ENCODE measurements at places on chromosomes 11 and 22.

DNA sequence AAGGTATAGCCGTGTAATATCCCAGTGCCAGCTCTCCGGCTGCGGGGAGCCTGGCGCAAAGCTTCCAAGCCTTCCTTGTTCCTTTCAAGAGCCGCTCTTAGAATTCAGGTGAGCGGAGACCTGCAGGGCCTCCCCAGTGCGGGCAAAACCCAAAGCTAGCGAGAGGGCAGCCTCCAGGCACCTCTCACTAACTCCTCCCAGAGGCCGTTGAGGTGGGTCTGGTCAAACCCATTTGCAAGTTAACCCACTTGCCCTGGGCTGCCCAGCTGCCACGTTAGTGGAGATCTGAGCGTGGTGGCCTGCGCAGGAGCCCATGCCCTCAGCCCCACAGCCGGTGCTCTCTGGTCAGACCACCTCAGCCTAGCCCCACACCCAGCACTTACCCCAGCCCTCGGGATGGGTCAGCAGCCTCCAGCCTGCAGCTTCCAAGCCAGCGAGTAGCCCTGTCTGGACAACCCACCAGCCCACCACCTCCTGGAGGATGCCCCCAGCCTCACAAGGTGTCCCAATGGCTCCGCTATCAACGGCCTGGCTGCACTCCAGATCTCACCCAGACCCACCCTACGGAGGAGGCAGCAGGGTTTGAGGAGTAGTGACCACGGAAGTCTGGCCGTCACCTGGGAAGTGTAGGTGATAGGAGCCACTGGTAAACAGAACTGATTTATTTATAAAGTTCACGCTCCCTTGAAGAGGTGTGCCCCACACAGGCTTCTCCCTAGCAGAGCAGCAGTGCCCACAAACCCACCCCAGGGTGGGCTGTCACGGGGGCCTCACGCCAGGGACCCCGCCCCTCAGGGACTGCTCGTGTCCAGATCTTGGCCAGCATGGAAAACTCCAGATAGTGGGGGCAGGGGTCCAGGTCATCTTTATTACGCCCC is 2.3 kb downstream of the ASCL2 start:
- no peak for DNase-seq

GRCh38 chr11:116653206-116653605 is 119.6 kb downstream of the BUD13 start:
- DNase-seq, result no peak

DNA sequence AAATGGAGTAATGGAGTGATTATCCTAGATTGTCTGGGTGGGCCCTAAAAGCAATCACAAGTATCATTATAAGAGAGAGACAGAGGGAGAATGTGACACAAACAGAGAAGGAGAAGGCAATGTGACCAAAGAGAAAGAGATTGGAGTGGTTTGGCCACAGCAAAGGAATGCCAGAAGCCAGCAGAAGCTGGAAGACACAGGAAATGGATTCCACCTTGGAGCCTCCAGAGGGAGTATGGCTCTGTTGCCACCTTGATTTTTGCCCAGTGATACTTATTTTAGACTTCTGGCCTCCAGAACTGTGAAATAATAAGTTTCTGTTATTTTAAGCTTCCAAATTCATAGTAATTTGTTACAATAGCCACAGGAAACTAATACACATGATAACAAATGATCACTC is 36.8 kb upstream of the OR5P2 start:
- DNase-seq, result no peak

DNA sequence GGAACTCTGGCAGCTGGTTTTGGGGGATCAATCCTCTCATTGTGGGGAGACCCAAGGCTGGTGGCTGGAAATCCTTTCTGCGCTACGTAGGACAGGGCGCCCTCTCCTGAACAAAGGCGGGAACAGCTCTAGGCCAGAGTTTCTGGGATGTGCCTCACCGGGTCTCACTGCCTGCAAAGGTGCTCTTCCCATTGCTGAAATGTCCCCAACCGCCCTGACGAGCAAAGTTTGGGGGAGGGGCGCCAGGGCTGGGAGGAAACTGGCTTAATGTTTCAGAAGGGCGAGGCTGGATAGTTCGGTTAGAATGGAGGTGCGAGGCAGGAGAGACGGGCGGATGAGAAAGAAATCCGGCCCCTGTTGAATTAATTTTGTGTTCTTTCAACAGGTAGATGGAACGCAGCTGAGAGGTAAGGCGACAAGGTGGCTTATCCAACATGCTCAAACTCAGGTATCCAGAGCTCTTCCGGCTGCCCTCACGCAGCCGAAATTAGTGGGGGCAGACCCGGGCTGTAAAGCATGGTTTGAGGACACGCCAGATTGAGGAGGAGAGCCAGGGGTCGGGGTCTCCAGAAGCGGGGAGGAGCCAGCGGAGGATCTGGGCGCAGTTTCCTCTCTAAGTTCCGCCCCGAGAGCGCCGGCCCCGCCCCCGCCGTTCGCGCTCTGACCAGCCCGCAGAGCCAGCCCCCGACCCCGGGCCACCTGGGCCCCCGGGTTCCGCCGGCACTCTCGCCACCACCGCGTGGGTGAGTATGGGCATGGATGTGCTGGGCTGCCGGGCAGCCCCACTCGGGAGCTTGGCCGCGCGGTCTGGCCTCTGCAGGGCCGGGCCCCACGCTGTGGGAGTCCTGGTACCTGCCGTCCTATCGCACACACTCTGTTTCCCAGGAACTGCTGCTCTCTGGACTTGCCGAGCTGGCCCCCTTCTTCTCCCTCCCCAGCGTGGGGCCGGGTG is at the start of gene PGAP2:
Gene PGAP2 (plus strand): TSS at position 652 of the 952 bp plus-strand sequence. CDS start 2,700 bp downstream, outside the sequence.
- no peak for DNase-seq

GRCh38 chr11:29293825-29294224 is 723.0 kb downstream of the KCNA4 start:
- peak; percentile 40 for DNase-seq

DNA sequence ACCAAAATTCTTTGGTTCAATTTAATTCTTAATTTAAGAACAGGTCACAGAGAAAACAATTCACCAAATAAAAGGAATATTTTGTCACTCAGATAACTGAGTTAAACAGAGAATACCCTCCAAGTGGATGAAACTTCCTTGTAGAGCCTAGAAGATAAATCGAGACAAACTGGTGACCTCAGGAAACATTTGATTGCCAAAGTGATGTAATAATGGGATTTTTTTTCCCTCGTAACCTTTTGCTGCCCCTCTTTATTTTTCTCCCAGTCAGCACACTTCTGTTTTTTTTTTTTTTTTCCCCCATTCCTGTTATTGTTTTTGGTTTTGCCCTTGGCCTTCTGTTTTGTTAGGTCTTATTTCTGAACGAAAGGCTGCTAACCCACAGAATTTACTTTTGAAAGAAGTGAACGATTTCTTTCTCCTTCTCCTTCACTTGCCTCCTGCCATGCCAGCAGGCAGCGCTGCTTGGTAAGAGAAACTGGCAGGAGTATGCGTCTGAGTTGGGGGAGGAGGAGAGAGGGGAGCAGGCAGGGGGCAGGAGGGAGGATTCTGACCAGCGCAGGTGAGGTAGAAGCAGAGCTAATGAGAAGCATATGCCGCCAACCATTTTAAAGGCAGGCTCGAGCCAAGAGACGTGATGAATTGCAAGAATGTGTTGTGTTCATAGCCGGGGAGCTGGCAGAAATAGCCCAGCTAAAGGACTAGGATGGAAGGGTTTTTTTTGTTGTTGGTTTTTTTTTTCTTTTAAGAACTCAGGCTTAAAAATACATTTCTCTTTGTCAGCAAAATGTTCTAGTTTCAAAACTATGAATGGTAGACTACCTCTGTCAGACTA is 121.9 kb upstream of the MTMR2 start:
- no peak for DNase-seq

DNA sequence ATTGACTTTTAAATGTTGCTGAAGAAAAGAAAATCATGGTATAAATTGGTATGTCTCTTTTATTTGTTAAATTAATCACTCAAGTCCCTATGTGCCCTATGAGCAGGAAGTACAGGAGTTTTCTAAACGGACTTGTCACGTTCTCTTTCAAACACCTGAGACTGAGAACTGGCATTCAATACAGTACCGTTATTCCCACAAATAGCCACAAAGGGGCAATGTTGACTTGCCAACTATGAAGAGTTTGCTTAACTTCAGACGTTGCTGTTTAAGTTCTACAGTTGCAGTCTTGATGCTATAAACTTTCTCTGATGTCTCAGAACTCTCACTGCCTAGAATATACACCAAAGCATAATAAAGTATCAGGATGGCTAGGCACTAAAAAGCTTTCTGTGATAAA is 7.6 kb downstream of the OR56A1 start:
- peak; percentile 17 for DNase-seq

DNA sequence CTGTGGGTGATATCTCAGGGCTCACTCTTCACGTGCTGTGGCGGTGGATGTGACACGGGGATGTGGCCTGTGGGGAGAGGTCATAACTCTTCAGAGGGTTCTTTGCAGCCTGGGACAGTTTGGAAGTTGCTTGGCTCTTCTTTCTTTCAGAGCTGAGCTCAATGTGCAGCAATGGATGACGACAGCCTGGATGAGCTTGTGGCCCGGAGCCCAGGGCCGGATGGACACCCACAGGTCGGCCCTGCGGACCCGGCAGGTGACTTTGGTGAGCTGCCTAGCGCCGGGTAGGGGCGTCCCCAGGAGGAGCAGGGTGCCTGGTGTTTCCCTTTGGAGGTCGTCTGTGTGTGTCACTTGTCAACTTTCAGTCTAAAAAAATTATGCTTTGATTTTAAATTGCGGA is 5.1 kb downstream of the PHRF1 start:
- DNase-seq, result no peak

GRCh38 chr11:111450480-111451320 is 61.5 kb downstream of the BTG4 start:
- DNase-seq, result no peak

DNA sequence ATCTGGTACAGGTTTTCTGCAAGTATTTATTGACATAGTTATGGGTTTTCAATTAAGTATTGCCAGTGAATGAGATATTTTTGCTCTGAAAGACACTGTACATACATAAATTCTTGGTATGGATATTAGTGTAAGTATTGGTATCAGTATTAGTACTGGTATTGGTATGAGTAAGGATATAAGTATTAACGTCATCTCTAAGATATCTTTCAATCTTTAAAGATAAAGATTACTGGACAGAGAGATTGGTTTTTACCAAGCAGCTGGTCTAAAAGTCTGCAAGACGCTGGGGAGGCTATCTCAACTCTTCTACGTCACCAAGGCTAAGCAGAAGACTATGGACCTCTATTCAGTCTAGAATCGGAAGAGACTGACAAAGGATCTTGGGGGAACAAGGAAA is 234.5 kb downstream of the NXPE2 start:
- no peak for DNase-seq

DNA sequence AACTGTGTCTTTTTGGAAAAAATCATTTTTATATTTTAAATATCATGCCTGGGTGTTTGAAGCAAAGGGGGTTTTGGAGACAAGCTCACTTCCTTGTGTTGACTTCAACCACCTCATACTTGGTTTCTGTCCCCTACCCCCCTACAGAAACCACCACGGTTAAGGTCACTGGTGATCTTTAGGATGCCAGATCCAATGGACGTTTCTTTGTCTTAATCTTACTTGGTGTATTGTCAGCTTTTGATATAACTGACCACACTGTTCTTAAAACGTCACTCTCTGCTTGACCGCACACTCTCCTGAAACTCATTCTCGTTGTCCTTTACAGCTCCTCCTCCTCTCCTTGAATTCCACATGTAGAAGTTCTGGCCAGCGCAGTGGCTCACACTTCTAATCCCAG is 34.8 kb upstream of the SWAP70 start:
- no peak for DNase-seq

DNA sequence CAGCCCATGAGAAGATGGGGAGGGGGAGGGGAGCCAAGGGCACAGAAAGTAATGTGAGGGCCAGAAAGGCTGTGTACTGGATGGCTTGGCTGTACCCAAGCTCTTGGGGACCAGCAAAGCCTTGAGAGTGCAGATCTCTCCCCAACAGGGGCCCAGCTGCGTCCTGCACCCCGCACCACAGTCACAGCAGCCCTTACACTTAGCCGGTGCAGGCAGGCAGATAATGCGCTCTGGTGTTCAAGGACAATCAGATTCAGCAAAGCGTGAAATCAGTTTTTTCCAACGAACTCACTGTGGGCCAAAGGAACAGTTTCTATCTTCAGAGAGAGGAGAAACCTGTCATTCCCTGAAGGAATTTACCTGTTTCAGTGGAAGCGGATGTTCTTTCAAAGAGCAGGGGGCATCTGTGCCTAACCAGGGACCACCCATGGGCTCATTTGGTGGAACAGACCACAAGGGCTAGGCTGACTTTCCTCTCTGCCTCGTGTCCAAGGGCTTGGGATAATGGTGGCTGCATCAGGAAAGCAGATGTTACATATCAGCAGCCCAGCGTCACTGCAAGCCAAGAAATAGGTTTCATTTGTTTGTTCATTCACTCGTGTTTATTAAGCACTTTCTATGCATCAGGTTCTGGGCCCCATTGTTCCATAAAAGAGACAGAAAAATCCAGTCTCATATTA is 81.2 kb upstream of the SPON1 start:
- DNase-seq, result no peak

DNA sequence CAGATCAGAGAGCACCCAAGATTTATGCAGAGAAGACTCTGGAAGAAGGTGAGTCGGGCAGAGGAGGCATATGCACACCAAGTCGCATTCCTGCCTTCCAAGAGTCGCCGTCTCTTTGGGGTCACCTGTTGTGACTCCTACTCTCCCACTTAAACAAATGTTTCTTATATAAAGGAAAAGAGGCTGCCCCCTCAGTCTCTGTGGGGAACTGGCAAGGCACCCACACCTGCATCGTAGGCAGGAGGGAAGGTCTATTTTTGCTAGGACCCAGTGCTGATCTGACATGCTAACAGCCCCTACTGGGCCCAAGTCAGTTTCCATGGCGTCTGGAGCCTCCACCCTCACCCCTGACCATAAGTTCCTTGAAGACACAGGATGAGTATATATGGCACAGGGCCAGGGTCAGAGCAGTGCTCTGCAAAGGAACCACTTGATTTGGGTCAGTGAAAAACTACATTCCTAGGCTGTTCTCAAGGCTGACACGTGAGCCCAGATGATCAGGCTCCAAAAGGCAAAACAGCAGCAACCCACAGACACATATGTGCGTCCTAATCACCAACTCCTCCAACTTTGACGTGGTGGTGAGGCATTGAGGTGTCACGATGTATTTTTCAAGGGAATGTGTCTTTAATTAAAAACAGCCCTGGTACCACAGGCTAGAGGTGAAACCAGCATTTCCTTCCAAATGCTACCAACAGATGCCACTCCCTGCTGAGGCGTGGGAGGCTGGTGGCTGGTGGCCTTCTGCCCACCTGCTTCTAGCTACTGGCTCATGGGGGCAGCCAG is 55.6 kb upstream of the CSNK2A3 start:
- no peak for DNase-seq

GRCh38 chr11:65593518-65594414 is 1.8 kb downstream of the KCNK7 start:
- DNase-seq, result no peak

DNA sequence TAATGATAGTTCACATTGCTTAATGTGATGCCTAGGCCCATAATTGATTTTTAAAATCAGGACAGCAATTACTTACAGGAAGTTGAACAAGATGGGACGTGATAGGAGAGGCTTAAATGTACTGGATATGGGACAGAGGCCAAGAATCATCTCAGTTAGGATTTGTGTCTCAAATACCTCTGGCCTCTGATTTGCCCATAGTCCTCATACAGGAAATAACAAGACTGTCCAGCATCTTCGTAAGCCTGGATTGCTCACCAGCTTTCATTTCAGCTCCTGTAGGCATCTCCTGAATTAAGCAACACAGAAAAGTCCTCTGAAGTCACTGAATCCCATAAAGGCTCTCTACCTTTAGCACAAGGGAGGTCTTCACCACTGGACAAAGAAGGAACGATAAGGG is at the start of gene MRGPRX3:
Gene MRGPRX3 (plus strand): TSS at position 231 of the 400 bp plus-strand sequence. CDS start 4,632 bp downstream, outside the sequence.
- DNase-seq, result no peak

GRCh38 chr11:121722431-121723245 is 269.9 kb upstream of the SORL1-AS1 start:
- DNase-seq, result peak; percentile 30

Data from GM04504 (cell line).